Regular cardiac myocyte (primary cell): ENCODE measurements at places on chromosomes 16 and 17. TPM values are rescaled to one million over a fixed set of nuclear protein-coding genes. Genes with fewer than 3 reads are reported as not detected.

CMTM4 gene
- 12.7 and 27.1 TPM in 2 replicates for total RNA-seq

CCDC200 gene
- not detected in 2 replicates for total RNA-seq

CALB2 gene
- total RNA-seq: 0.38 and 1.7 TPM in 2 replicates

CFAP97D1 gene
- under 0.01 TPM in 2 replicates for total RNA-seq

DNAI2 gene
- not detected in 2 replicates for total RNA-seq

SLFN14 gene
- total RNA-seq: not detected in 2 replicates

MARCHF10 gene
- total RNA-seq: under 0.01 and 0.38 TPM in 2 replicates

OR2C1 gene
- under 0.01 and 0.19 TPM in 2 replicates for total RNA-seq

FBF1 gene
- total RNA-seq: 15.0 and 21.7 TPM in 2 replicates

GP2 gene
- not detected in 2 replicates for total RNA-seq

IRX5 gene
- total RNA-seq: 1.7 TPM in 2 replicates
